ENCODE measurements at places on chromosomes 2 and 18.

GRCh38 chr2:226674123-226674522 lies 125.5 kb downstream of the IRS1 start:
- no peak for DNase-seq

GRCh38 chr18:6266212-6266611 lies 148.5 kb downstream of the L3MBTL4 start:
- DNase-seq = no peak

DNA sequence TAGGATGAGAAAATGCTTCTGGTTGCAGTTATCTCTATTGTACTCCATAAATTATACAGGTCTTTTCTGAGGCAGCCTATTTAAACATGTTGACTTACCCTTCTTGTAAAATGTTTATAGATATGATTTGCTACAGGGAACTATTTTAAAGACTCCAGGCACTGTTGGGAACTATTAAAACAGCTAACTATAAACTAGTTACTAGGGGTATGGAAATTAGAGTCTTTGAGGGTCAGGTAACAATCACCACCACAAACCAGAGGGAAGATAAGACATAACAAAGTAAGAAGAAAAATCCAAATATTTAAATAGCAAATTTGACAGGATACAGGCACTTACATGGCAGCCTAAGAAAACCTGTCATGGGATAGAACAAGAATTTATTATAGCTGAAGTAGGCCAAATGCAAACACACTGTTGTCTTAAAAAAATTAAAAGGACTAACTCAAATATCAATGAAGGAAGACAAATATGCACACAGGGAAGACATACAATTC lies 251.0 kb upstream of the CWC22 start:
- no peak for DNase-seq

DNA sequence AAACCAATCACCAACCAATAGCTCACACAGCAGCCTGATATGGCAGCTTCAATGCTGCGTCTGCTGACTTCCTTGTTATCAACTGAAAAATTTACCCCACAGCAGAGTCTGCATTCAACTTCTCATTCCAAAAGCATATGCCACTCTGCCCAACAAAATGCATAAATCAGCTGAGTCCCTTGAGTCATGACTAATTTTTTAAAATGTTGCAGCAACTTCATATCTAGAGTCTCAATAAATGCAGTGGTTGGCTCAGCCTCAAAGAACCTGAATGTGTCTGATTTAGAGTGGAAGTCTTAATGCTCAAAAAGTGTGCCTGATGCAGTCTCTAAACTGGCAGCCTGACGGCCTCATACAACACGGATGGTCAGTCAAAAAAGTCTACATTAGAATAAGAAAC lies 46.5 kb downstream of the FARSB start:
- DNase-seq = no peak

DNA sequence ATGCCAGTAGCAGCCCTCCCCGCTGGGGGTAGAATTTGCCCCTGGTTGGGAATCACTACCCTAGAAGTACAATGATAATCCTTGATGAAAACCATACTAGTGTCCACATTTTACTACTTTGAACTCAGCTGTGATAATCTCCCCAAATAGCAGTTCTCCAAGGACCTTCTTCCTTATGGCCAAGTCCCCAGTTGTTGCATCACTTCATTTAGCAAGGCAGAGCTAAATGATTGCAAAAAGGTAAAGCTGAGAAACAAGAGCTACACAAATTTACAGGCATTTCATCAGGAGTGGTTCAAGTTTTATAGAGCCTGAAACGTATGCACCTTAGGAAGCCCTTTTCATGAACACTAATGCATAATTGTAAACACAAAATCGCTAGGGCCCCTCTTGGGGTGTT lies 44.9 kb upstream of the REL start:
- no peak for DNase-seq

Measured in AG04450 (cell line).